ENCODE measurements at places on chromosomes 12 and 14.

DNA sequence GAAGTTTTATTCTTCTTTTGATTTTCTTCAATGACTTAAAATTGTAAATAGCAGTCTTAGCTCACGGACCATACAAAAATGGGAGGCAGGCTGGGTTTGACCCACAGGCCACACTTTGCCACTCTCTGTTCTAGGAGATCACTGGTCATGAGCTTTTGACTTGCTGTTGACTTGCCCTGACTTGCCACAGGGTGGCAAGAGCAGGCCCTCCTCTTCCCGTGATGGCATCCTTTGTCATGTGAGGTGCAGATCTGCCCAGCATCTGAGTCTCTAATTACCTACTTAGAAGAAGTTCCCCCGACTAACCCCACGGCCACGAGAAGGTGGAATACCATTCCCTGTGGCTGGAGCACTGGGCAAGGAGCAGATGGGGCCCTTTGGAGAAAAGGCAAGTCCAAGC is 81.0 kb upstream of the SCAF11 start:
- DNase-seq = no peak

DNA sequence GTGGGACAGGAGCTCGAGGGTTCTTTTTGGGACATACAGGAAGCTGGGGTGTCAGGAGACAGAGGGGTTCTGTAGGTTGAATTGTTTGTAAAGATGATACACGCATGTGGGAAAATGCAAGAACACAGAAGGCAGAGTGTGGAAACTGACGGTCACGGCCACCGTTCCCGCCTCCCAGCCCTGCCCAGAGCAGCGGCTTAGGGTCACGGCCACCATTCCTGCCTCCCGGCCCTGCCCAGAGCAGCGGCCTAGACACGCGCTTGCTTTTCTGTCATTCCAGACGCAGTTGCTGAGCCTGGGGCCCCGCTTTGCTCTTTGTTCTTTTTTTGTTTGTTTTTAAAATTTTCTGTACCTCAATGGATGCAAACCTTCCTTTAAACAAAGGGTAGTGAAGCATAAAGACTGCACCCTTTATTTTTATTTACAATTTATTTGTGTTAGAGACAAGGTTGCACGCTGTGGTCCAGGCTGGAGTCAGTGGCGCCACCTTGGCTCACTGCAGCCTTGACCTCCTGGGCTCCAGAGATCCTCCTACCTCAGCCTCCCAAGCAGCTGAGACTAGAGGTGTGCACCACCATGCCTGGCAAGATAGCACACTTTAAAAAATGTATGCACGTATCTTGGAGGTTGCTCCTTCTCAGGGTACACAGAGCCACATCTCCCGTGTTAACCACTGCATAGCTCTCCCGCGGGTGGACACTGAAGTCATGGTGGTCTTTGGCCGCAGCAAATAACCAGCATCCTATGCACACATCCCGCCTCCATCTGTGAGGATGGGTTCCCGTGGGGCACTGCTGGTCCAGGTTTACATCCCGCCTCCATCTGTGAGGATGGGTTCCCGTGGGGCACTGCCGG is 142.3 kb downstream of the ADGRD1 start:
- DNase-seq = no peak

DNA sequence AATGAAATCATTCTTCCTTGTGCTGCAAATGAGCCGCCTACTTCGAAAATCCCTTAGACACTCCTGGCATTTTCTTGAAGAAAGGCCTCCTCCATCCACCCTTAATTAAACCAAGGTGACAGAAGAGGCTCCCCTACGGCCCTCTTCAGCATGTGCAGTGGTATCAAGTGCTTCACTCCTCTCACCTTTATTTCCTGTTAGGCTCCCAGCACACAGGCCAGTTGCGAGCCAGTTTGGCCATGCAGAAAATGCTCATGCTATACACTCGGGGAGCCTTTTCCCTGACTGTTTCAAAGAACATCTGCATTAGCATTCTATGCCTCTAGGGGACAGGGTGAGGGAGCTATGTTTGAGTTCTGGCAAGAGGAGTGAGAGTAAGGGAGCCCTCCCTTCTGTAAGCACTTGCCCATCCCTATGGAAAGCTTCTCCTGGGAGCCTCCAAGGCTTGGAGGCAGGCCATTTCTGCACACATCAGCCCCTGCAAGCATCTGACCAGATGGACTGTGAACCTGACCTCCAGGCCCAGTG is 291.5 kb downstream of the RPS29 start:
- no peak for DNase-seq

- no peak for DNase-seq
Measured at GRCh38 chr12:103310546-103311270, 185.1 kb downstream of the C12orf42 start.

GRCh38 chr14:105074601-105075053 is 9.4 kb upstream of the GPR132 start:
- no peak for DNase-seq

DNA sequence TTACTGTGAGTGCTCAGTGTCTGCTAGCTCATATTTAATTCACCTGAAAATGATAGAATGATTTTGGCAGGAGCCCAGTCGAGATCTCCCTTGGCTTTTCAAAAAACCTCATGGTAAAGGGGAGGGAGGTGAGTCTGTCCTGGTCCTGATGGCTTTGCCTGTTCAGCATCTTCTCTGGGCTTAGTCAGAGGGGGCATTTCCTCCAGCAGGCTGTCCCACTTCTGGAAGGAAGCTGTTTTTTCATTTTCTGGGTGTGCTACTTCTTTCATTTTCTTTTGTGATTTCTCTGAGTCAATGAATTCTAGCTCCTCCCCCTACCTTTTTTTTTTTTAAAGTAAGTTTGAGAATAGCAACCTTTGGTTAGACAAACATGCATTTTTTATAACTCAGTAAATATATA is 58.8 kb downstream of the TMX1 start:
- DNase-seq = no peak

DNA sequence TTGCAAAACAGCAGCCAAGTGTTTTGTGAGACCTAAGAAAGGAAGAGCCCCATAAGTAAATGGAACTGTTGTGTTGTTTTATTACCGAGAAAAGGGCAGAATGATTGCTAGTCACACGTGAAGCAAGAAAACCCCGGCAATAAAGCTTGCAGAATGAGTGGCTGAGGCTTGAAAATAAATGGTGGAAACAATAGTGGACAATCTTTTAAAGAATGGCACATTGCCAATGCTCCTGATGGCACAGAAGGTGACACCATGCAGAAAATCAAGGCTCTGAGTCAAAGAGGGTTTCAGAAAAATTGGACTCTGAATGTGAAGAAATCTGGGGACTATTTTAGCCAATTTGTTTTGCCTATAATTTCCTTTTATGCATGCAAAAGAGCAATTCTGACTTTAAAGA is 4.0 kb upstream of the AQP2 start:
- DNase-seq = no peak

GRCh38 chr12:119208626-119209061 is 29.9 kb downstream of the HSPB8 start:
- DNase-seq = no peak

DNA sequence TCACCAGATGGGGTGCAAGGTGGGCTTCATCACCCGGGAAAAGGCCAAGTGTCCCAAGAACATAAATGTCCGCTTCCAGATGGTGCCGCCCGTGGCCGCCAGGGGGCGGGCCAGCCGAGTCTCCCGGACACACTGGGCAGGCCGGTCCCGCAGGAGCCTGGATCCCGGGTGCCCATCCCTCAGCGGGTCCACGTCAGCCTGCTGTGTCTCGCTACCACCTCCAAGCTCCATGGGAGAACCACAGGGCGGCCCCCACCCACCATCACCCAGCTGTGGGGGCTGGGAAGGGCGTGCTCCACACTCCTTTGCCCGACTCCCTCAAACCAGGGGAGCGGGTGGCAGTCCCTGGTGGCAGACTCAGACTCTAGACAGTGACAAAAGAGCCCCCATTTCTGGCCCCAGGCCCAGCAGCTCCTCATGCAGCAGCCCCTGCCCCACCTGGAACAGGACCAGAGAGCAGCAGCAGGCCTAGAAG is 22.0 kb upstream of the NUDT14 start:
- no peak for DNase-seq

DNA sequence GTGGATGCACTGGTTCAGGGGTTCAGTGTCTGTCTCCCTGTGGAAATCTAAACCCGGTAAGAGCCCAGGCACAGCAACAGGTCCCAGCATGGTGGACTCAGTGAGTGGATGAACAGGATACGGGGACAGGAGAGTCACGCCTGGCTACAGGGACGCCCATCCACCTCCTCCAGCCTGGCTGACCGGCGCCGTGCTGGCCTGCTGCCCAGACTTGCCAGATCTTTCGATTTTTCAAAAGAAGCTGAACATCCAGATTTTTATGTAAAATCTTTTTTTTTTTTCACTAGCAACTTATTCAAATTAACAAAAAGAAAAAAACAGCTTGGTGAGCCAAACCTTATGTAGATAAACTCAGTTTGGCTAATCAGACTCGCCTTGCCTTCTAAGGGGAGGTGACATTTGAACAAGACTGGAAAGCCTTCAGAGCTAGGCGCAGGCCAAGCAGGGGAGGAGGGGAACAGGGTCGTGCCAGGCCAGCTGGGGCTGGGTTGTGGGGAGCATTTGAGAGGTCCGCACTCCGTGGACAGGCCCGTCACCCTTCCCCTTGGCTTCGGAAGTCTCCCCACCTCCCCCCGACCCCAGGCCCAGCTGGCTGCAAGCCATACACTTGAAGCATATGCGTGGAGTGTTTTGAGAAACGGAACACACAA is 87.8 kb upstream of the NCOR2 start:
- DNase-seq = no peak

DNA sequence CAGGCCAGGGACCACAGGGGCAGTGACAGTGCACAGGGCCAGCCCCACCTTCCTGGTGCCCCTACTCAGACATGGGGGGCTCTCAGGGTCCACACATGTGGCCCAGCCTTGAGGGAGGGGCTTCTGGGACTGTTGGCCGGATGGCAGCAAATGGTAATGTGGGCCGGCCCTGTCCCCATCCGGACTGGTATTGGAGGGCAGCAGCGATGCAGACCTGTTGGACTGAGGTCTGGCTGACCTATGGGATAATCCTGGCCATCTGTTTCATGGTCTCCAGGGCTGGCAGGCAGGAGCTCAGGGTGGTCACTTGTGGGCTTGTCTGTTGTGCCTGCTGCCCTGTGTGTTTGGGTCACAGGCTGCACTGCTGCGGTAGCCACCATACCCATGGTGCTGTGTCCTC is 387.5 kb downstream of the TMEM121 start:
- no peak for DNase-seq

DNA sequence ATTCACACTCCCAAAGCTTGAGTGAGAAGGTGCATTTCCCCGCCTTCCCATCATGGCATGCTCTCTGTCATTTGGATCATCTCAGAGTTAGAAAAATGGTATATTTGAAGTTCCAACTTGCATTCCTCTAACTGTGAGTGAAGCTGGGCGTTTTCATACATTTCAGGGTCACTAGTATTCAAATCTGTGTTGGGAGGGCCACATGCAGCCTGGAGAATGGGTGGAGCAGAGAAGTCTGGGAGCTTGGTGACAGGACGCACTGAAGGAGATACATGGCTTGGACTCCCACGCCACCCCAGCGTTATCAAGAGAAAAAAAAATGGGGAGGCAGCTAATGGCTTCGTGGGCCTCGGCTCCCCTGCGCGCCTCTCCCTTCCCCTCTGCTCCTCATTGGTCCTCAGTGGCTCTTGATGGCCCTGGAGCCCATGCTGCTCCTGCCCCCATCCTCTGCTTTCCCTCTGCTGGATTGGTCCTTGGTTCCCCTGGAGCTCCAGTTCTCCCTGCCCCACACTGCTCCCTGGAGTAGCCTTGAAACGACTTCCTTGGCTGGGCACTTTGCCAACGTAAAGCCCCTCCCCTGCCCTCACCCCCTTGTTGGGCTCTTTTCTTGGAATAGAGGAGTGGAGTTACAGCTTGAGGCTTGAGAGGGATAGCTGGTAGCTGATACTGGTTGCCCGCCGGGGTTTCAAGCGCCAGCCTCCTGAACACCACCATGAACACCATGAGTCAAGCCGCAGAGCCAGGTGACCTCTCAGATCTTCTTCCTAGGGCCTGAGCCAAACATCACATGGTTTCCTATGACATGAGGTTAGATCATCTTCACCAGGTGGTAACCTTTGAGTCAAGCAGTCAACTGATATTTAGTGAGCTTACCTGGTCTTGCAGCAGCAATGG is 139.6 kb downstream of the PRKCH start:
- DNase-seq = no peak

DNA sequence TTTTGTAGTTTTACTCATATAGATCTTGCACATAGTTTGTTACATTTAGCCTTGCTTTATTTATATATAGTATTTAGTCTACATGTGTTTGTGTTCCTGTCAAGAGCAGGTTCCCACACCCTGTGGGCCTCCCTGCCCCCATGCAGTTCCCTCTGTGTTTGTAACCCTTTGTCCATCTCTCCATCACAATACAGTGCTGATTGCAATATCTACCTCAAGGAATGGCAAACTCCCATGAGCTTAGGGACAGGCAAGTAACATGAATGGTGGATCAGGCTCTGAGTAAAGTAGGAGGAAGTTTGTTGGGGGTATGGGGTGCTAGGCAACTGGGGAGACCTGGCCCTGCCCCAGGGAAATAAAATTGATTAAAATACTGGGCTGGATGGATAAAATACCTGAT is 151.9 kb upstream of the MYL2 start:
- DNase-seq = no peak

DNA sequence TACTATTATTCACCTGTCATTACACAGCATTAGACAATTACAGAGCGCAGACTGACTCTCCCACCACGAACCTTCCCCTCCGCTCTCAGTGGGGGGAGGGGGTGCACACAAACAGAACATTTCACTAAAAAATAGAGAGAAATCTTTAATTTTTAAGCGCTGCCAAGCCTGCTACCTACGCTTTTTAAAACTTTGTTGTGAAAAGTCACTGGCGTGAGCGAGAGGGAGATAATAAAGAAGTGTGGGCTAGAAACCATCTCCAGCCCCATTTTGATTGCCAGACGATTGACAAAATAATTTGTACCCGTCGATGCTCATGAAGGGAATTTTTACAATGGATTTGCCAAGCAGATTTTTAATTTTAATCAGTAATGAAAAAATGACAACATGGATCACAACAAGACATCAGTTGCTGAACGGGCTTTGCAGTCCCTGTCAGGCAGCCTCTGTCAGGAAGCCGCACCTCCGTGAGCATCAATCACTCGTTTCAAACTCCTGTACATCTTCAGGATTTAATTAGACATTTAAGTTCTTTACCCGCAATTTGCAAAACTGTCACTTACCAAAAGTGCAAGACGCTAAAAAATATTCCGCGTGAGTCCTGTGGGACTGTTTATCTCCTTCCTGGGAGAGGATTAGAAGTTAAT is 209.1 kb downstream of the BCL11B start:
- no peak for DNase-seq

- no peak for DNase-seq
Measured at GRCh38 chr14:78970677-78971076, 800.5 kb downstream of the NRXN3 start.

- DNase-seq = no peak
Measured at GRCh38 chr14:54058505-54058904, 101.9 kb upstream of the BMP4 start.
